ENCODE measurements at places on chromosomes 1 and 21.
A peak's percentile ranks its signal among the peaks of the same experiment; 100 is the strongest.

- no peak for DNase-seq
Observed at GRCh38 chr1:183646776-183647175, 6.3 kb downstream of the APOBEC4 start.

DNA sequence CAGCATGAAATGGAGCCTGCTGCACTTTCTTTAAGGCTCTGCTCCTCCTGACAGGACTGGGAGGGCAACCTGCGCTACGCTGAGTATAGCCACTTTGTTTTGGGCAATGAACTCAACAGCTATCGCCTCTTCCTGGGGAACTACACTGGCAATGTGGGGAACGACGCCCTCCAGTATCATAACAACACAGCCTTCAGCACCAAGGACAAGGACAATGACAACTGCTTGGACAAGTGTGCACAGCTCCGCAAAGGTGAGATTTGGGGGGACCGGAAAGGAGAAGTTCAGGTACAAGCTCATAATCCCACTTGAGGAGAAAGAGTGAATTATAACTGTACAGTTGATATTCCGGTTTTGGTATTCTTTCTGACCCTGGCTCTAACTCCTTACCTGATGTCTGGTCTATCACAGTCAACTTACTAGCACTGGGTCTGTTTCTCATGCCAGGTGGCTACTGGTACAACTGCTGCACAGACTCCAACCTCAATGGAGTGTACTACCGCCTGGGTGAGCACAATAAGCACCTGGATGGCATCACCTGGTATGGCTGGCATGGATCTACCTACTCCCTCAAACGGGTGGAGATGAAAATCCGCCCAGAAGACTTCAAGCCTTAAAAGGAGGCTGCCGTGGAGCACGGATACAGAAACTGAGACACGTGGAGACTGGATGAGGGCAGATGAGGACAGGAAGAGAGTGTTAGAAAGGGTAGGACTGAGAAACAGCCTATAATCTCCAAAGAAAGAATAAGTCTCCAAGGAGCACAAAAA, 5.4 kb downstream of the ANGPTL7 start:
- DNase-seq = no peak

DNA sequence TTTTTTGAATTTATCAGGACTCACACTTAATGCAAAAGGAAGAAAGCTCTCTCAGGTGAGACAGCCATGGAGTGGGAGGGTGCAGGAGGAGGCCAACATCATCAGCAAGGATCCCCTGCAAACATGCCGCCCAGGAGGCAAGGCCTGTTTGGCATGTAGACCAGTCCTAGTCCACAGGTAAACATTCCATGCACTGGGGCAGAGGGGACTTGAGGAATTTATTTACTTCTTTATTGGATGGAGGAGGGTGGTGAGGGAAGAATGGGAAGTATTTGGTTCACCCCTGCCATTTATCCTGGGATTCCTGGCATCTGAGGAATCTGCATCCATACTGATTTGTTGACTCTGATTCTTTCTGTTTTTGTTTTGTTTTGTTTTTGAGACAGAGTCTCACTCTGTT, 1.5 kb upstream of the UQCRHL start:
- DNase-seq = no peak

DNA sequence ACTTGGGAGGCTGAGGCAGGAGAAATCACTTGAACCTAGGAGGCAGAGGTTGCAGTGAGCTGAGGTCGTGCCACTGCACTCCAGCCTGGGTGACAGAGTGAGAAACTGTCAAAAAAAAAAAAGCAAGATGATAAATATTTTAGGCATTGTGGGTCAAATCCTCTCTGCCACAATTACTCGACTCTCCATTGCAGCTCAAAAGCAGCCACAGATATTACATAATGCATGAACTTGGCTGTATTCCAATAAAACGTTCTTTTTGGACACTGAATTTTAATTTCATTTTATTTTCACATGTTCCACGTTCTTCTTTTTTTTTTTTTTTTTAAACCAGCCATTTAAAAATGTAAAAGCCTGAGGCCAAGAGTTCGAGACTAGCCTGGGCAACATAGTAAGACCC, 69.4 kb downstream of the TCP10L start:
- no peak for DNase-seq

DNA sequence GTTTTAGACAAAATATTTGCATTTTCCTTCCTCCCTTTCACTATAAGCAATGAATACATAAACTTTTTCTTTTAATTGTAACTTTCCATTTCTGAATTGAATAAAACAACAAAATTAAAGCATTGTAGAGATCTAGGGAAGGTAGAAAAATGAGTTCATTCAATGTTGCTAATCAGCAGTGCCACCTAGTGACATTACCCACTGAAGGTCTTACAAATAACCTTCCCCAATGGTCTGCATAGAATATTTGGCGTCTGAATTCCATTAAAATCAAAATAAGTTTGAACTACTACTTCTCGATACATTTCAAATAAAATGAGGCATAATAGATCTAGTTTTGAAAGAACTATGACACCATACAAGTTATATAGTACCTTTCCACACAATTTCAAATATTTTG, 19.6 kb downstream of the FH start:
- no peak for DNase-seq

GRCh38 chr1:65357291-65357960, 48.1 kb downstream of the DNAJC6 start:
- DNase-seq = no peak

- DNase-seq = no peak
Observed at GRCh38 chr1:65469889-65470340, 49.4 kb downstream of the LEPR start.

GRCh38 chr1:36067871-36068270, 16.0 kb upstream of the TEKT2 start:
- no peak for DNase-seq

- DNase-seq = no peak
Observed at GRCh38 chr21:17784180-17784598, 35.0 kb downstream of the C21orf91 start.

- peak; percentile 43 for DNase-seq
Observed at GRCh38 chr1:248872752-248873408, 14.0 kb upstream of the ZNF692 start.

DNA sequence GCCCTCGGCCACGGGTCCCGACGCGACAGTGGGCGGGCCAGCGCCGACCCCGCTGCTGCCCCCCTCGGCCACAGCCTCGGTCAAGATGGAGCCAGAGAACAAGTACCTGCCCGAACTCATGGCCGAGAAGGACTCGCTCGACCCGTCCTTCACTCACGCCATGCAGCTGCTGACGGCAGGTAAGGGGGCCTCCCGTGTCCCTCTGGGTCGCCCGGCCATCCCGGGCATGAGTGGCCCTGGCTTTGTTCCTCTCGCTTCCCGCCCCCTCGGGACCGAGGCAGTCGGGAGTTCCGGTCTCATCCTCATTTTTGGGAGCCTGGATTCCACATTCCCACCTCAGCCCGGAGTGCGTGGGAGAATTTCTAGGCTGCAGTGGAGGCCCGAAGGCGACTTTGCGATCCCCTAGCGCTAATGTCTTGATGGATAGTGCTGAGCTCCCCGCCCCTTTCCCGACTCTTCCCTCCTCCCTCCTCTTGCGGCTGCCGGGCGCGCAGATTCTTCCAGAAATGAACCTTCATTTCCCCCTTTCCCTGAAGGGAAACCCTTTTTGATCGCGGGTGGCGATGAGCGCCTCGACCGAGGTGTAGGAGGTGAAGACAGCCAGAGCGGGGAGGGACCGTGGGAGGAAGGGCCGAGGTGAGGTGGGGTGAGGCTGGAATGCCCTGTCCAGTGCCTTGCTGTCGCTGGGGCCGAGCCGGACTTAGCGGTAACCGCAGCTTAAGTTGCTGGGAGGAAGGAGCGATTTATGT, 705 bp downstream of the KHDRBS1 start:
- DNase-seq = peak; percentile 24

DNA sequence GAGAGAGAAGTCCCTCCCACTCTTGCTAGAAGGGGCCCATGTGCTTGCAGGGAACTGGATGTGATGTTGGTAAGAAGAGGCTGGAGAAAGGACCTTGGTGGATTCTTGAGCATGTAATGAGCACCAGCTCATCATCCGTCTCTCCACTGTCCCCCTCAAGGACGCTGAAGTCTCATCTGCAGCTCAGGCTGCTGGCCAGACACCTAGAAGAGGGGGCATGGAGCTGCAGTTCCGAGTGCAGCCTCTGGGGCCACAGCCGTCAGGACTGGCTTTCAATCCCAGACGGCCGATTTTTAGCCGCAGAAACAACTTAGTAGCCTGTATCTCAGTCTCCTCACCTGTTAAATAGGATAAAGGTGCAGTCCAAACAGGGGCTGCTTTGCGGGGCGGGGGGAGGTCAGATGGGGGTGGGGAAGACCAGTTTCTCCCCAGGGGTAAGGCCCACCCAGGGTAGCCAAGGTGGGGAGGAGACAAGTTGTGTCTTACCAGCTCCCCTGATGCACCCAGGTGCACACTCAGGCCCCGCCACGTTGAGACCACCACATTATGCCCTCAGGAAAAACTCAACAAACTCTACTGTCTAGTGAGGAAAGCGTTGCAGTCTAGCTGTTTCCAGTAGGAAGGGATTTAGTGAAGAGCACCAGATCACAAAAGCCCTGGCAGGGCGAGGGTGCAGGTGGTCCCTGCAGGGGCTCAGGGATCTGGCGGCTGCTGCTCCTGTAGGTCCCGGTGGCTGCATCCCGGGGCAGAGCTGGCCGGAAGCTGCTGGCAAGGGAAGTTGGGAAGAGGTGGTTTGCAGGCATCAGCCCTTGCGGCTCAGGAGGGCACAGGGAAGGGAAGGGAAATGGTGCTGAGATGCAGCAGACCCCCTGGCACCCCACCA, 29.5 kb downstream of the LDLRAP1 start:
- DNase-seq = peak; percentile 18

DNA sequence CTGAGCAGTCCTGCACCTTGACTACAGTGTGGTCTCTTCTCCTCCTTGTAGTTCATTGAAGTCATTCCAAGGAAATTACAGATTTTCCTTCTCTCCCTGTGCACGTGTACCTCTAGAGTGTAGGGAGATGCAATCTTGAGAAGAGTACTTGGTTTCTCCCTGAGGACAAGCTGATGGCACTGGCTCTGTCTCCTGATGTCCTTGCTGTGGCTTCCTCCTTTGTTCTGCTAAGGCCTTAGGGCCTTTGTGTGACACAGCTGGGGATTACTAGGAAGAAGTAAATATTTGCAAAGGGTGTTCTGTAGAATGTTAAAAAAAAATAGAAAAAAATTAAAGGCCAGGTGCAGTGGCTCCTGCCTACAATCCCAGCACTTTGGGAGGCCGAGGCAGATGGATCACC, 66.2 kb upstream of the APOBEC4 start:
- DNase-seq = no peak

DNA sequence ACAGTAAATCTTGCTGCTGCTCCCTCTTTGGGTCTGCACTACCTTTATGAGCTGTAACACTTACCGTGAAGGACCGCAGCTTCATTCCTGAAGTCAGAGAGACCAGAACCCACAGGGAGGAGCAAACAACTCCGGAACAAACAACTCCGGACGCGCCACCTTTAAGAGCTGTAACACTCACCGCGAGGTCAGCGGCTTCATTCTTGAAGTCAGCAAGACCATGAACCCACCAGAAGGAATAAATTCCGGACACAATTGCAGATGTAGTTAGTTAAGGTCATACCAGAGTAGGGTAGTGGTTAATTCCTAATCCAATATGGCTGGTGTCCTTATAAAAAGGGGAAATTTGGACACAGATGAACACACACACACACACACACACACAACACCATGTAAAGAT, 37.7 kb downstream of the VTCN1 start:
- DNase-seq = no peak

DNA sequence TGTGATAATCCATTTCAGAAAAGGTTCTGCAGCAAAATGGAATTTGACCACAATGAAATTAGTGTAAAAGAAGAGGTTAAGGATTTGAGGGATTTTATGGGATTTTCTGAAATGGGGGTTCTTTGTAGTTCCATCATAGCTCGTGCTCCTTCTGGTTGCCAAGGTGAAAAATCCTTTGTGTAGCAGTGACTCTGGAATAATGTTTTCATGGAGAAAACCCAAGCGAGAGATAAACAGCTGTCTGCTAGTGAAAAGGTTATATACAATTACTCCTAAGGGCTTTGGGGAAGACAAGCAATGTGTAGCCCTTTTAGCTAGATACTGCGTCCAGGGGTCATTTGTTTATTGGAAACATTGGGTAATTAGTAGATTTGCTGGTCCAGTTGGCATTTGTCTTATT, 453.2 kb upstream of the DEPDC1 start:
- no peak for DNase-seq

DNA sequence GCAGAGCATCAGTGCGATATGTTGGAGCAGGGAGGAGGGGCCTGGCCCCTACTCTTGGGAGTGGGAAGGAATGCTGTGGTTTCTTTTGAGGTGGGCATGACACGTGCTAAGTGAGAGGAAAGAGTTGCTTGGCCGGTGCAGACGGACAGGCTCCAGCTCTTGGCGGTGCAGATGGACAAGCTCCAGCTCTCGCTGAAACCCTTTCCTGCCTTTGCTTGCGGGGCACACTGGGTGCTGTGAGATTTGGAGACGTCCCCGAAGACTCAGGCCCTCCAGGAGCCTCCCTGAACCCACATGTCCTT, 15.9 kb downstream of the PDXK start:
- no peak for DNase-seq

GRCh38 chr1:201004732-201005131, 18.8 kb downstream of the KIF21B start:
- no peak for DNase-seq

DNA sequence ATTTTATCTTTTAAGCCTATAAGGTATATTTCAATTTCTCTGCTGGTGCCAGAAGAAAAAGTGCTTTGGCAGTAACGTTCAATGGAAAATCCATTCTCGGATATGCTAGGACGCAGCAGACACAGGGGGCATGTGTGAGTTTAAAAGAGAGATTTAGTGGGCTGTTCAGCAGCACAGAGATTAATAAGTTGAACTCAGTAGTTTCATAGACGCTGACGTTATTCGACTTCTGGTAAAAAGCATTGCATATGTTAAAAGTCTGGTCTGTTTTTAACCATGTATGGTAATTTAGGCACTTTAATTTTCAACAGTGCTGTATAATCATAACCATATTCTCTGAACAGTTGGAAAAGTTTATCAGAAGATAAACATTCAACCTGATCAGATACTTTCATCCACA, 99.6 kb downstream of the ATP6V1G3 start:
- DNase-seq = no peak

DNA sequence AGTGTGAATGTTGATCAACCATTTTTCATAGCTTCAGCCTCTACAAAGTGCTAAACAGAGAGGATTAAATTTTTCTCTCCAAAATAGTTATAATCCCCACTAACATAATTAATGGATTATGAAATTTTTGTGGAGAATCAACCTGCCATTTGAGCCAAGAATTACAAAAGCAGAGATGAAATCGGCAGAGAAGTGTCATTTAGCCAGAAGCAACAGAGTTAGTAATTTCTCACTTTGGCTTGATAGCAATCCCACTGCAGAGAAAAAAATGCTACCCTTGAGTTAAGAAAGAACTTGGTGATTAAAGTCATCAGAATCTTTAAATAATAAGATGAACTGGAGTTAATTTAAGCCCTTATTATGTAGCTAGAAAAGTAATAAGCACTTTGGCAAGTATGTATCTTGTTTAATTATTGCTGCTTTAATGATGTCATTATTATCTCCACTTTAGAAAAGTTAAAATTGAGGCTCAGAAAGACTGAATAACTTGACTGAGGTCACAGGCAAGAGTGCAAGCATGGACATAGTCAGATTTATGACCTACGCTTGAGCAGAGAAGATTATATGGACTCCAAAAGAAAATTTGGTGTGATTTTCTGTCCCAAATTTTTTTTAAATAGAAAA, 37.3 kb downstream of the RGS4 start:
- DNase-seq = no peak
